ENCODE measurements at places on chromosomes 1 and 21.

- no peak for DNase-seq
Measured at GRCh38 chr21:38965241-38965640, 159.5 kb downstream of the ETS2 start.

- DNase-seq = no peak
Measured at GRCh38 chr1:18009478-18009961, 98.1 kb upstream of the IGSF21 start.

GRCh38 chr1:62908168-62908695 is 124.3 kb downstream of the ATG4C start:
- DNase-seq = no peak

- no peak for DNase-seq
Measured at GRCh38 chr1:156676820-156677615, at the start of gene NES. NES (minus strand) TSS chr1:156677407; CDS start chr1:156677264, 143 bp downstream.

GRCh38 chr1:81230983-81231728 is 569.6 kb upstream of the ADGRL2 start:
- DNase-seq = no peak

DNA sequence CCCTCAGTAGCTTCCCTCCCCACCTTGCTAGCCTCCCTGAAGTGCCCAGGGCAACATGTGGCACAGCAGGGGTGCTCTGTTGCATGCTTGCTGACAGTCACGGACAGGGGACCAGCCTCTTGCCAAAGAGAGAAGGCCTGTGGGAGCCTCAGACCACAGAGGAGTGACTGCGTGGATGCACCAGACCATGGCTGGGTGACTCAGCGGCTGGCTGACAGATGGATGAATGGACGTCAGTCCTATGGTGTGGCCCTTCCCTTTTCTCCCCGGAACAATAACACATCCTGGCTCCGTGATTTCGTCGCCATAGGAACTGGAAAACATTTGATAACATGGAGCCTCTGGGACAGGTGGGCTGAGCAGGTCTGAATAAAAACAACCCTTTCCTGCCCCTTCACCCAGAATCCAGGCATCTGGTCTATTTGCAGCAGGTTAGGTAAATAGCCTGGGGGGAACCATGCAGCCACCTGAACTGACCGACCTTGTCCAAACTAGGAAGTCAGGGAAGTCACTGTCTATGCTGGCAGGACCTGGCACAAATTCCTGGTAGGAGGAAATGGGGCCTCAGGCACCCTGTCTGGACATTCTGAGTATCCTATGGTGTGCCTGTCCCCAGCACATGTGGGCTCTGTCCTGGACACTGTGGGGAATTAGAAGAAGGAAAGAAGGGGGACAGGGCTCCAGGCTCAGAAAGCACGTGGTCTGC is 53.3 kb downstream of the NENF start:
- no peak for DNase-seq

GRCh38 chr1:39754026-39754570 is 15.4 kb downstream of the PPIE start:
- DNase-seq = no peak

GRCh38 chr1:10943991-10944730 is 68.3 kb upstream of the TARDBP start:
- no peak for DNase-seq

GRCh38 chr1:156386949-156387869 is 18.2 kb downstream of the RHBG start:
- DNase-seq = no peak

DNA sequence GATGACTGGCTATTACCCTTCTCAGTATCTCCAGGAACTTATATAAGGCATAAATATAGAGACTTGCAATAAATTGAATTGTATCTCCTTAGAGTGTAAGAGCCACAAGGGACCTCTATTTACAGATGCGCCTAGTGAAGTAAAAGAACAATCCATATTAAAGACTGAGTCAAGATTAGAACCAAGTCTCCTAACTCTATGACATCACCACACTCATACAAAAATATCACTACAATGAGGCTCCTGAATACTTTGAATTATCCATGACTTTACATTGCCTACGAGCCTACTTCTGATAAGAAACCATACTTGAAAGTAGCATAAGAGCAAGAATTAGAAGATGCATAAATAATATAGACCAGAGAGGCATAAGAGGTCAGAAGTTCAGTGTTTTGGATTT is 18.8 kb downstream of the DPYD start:
- no peak for DNase-seq

DNA sequence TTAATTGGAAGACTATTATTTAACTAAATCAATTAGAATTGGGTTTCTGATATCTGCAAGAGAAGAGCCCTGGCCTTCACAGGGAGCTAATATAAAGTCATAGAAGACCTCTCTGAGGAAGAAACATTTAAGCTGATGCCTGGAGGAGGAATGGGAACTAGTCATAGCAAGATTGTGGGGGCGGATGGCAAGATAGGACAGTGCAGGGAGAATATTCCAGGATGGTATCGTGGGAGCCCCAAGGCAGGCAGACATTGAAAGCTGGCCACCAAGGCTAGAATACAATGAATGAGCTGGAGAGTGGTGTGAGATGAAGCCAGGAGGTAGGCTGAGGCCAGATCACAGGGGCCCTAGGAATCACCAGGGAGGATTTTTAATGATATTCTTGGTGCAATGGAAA is 20.8 kb upstream of the MYSM1 start:
- DNase-seq = no peak

DNA sequence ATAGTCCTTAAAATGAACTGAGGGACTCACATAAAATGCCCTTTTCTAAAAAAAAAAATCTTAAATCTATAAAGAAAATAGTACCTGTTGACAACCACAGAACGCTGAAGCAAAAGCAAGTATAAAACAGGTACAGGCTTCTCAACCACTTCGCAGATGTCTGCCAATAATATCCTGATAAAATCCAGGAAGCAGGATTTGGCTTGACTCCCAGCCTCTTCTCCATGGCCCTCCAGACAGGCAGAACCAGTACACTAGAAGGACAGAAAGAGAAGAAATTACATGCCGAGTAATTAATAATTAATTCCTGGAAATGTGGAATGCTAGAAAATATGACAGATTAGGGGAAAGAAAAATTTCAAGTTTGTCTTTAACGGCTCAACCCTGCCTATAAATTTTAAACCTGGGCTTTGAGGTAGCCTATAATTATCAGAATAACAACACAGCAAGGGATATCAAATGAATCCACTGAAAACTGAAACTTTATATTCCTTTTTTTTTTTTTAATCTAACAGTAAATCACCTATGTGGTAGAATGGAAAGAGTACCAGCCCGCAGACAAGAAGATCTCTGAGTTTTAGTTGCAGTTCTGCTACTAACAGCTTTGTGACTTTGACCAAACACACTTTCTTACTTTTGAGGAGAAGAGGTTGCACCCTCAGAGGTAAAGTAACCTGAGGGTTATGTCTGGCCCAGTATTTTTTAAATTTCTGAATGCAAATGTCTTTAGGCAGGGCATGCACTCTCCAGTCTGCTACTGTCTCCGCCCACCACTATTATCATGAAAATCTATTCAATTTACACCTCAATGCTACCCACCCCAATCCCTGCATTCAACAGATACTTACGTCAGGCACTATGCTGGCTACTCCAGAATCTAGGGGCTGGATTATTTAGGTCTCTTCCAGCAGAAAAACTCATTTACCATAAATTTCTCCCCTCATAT is 2.7 kb downstream of the KIAA0319L start:
- no peak for DNase-seq

- DNase-seq = no peak
Measured at GRCh38 chr1:180609643-180610555, 21.9 kb upstream of the XPR1 start.

- no peak for DNase-seq
Measured at GRCh38 chr1:52127181-52128180, 14.4 kb upstream of the ZFYVE9 start.

GRCh38 chr1:47431534-47431933 is 6.3 kb upstream of the FOXD2 start:
- DNase-seq = no peak

GRCh38 chr21:41195311-41195710 is 27.4 kb downstream of the BACE2 start:
- no peak for DNase-seq

GRCh38 chr1:200181861-200182260 is 154.4 kb downstream of the NR5A2 start:
- no peak for DNase-seq

DNA sequence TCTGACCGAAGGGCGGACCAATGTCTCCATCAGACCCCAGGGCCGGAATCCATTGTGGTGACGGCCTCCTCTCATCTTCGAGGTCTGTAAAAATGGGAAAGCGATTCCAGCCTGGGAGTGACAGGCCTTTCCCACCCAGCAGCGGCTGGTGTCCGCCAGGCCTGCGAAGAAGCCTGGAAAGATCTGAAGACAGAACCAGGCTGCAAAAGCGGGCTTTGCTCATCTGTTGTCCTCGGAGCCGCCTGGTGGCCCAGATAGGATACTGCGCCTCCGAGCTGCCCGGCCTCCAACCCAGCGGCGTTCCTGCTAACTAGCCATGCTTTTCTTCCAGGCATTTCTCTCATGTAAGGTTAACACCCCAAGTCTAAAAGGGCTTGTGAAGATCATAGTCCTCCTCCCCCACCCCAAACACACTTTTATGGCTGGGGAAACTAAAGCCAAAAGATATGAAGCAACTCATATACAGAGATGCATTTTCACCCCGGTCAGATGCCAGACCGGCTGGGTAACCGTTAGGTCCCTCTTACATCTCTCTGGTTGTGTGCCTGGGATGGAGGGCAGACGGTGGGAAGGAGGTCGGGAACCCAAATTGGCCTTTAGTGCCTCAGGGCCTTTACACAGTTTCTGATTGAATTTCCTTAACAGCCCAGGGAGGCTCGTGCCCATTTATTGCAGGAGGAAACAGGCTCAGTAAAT is 1.9 kb upstream of the DHRS3 start:
- no peak for DNase-seq

DNA sequence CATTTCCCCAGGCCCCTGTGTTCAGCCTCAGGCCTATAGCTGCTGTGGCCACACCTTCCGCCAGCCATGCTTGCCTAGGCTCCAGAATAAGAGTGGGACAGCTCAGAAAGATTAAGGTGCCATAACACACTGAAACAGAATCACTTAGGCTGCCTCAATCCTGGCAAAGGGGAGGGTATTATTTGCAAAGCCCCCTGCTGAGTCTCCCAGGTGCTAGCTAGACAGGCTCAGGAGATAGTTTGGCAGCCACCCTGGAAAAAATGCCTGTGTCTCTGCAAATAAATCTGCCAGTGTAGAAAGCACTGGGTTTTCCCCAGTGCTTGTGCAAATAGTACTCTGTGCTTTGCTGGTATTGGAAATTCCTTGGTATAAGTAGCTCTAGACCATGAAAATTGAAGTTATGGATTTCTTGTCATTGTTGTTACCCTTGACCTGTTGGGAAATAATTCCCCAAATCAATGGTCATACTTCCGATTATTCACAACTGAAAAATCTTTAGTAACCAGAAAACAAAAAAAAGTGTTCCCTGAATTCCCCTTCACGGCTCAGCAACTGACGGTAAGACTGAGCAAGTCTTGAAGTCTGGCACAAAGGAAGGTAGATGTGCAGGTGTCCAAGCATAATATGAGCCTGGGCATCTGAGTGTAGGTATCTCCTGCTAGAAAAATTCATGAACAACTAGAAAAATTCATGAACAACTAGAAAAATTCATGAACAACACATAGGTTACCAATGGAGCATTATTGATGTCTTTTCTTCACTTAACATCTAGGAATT is 56.9 kb downstream of the PROX1 start:
- DNase-seq = no peak

DNA sequence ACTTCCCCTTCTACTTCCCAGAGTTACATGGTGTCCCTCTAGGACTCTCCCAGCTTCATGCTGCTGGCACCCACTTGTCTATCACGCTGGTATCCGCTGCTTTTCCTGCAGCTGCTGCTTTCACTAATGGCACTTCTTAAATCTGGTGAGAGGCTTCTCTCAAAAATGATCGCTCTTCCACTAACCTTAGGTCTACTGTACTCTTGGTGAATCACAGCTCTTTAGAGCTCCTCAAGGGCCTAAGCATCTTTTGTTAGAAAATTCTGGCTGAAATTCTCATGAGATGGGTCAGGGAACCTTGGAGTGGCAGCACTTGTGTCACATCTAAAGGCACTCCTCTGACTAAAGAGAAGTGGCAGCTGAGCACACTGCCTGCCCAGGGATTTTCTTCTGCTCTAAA is 32.1 kb downstream of the ZMYND12 start:
- no peak for DNase-seq

DNA sequence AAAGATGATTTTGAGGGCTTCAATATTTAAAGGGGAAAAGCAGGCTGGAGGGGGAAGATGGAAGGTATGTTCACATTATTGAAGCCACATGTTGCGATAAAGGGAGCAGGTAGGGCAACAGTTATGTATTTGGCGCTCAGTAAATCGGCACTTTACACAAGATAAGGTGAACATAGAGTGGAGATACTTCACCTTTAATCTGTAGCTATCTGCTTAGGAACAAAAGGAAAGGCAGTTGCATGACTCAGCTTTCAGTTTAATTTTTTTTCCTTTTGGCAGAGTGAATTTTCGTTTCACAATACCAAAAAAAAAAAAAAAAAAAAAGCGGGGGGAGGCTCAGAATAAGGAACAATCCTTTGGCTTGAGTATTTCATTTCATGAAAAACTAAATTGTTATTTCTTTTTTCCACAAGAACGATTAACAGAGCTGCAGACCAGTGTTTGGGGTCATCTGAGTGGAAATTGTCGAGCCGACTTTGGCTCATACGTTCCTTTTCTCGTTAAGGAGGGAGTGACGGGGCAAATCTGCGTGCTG is 1.1 kb upstream of the COQ8A start:
- no peak for DNase-seq

- DNase-seq = no peak
Measured at GRCh38 chr1:38917772-38918171, 23.9 kb downstream of the RHBDL2 start.

DNA sequence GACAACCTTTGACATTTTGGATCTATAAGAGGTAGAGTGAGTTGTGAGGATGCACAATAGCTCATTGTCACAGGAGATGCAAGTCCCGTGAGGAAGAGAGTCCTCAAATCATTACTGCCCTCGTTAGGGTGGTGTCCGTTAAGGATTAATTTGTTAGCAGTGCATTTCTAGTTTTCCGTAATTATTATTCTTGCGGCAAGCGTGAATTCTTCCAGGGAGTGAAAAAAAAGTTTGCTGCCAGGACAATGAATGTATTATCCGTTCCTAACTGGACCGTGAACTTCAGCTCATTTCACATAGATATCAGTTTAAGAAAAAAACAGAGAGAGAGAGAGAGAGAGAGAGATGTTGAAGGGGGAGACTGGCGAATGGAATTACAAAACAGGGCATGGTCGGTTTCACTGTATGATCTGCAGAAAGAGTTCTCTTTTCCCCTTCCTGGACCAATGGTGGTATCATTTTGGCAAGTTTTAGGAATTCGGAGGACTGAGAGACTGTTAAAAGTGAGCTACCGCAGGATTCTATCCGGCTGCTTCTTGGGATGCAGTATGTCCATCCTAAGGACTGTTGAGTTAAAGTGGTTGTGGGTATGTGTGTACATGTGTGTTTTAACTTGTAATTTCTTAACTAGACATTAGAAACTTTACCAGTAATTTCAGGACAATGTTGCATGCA is 216.0 kb upstream of the NFIA start:
- no peak for DNase-seq

- DNase-seq = no peak
Measured at GRCh38 chr1:94803517-94804441, 16.4 kb upstream of the SLC44A3 start.

DNA sequence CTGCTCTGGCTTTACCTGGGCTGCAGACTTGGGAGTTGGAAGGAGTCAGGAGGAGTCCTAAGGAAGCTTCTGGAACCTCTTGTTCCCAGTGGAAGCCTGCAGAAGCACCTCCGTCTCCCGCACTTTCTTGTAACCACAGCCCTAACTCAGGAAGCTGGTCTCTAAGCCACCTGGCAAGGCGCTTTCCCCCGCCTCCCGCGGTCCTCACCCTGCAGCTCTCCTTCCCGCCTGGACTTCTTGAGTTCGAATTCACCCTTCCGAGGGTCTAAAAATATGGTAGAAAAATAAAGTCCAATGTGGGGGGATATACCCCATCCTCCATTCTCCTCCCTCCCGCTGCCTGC is 15.1 kb downstream of the PAX7 start:
- DNase-seq = no peak

Data from stimulated activated CD8-positive, alpha-beta memory T cell treated with anti-CD3 and anti-CD28 coated beads, Interleukin-15, amount 100 ng/mL, for 24 hours (primary cell).